ENCODE measurements at places on chromosomes 5 and 9.

DNA sequence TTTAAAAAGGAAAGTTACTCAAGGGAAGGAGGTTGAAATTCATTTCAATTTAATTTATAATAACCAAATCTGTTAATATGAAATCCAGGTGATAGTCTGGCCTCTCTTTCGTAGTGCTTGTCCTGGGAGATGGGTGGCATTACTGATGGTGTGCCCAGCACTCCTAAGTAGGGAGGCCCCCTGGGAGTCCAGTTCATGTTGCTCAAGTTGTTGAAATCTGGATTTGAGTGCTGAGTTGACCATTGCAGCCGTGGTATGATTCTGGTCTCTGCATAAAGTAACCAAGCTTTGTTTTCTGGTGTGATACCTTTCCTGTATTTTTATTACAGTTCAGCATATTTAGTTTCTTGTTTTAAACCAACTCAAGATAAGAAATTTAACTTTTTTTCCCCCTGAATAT is 287.8 kb downstream of the FANCC start:
- no peak for ATAC-seq

DNA sequence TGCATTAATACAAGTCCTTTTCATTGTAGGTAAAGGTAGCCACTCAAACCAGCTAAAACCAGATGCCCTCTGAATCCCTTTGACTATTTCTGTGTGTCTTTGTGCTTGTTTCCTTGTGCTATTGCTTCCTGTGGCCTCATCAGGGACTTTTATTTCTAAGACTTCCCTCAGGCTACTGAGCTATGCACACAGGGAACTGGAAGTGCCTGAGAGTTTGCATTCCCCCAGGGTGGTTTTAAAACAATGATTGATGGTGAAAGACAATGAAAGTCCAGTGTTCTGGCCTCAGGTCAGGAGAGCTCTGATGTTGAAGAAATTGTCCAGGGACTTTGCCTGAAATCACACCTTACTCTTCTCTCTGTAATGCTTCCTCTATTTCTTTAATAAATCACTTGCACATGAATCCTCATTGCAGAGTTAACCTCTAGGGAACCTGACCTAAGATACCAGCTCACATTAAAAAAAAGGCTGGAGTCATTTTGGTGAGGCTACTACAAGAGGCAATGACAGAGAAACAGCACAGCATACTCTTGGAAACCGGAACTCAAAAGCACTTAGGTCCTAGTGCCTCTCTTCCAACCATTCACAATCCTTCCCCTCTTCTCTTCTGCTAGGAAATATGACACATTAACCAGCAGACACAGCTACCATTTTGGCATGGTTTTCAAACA is 158.1 kb upstream of the NREP start:
- ATAC-seq = no peak

DNA sequence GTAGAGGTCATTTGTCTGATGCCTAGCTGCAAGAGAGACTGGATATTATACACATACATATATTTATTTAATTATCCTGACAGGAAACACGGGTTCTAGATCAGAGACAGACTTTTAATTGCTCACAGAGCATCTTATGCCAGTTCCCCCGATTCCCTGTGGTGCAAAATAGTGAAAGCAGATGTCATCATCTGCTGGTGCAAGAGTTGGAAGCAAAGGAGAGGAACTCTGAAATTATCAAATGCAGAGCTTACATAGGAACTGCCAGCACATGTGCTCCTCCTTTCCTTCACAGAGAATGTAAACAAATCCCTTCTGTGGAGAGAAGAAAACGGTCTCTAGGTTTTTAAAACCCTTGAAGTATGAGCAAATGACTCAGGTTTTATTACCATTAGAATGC is 69.3 kb downstream of the DTWD2 start:
- no peak for ATAC-seq

DNA sequence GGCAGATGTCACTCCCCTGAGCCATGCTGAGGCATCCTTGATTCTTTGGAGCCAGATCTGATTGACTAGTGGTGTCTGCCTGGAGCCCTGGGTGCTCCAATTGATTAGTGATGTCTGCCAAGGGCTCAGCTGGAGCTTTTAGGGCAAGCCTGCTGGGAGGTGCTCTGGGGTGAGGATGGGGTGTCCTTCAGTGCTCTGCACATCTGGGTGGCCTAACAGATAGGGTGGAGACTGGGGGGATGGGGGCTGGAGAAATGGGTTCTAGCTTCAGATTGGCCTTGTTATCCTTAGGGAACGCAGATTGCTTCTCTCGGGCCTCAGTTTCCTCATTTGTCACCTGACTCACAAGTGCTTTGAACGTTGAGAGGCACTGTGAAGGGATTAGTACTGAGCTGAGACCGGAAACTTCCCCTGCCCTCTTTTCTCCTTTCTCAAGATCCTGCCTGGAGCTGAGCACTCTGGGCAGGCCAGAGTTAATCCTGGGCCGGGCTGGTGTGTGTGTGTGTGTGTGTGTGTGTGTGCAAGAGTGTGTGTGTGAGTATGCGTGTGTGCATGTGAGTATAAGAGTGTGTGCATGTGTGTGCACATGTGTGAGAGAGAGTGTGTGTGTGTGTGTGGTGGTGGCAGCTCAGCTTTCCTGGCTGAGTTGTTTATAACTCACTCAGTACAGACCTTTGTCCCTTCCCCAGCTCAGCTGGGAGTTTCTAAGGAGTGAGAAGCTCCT is 5.6 kb upstream of the IER5L start:
- peak; percentile 20 for ATAC-seq

DNA sequence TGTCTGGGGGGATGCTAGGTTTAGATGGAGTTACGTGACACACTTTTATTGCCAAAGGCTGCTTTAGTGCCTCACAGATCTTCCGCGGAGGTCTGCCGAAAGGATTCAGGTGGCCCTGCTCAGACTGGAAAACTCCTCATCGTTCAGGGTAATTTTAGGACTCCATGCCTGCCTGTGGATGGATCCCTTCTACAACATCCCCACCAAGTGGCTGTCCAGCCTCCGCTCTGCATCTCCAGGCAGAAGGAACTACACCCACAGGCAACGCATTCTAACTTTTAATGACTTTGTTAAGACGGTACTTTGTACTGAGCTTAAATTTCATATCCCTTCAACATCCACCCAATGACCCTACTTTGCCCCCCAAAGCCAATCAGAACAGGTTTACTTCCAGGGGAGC is 29.4 kb downstream of the ATPSCKMT start:
- ATAC-seq = no peak

DNA sequence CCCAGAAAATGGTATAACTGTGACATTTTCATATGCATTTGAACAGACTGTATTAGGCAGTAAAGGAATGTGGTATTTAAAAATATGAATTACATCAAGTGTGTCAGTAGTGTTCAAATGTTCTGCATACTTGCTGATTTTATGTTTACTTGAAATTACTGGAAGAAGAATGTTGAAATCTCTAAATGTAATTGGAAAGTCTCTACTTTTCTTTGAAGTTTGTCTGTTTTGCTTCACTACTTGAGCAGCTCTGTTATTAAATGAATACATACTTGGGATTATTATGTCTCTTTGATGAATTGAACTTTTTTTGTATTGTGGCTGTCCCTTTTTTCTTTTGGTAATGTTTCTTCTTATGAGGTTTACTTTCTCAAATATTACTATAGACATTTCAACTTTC is 205.6 kb downstream of the TAF11L14 start:
- ATAC-seq = no peak

GRCh38 chr9:124880501-124880900 is 18.6 kb downstream of the ARPC5L start:
- ATAC-seq = no peak

DNA sequence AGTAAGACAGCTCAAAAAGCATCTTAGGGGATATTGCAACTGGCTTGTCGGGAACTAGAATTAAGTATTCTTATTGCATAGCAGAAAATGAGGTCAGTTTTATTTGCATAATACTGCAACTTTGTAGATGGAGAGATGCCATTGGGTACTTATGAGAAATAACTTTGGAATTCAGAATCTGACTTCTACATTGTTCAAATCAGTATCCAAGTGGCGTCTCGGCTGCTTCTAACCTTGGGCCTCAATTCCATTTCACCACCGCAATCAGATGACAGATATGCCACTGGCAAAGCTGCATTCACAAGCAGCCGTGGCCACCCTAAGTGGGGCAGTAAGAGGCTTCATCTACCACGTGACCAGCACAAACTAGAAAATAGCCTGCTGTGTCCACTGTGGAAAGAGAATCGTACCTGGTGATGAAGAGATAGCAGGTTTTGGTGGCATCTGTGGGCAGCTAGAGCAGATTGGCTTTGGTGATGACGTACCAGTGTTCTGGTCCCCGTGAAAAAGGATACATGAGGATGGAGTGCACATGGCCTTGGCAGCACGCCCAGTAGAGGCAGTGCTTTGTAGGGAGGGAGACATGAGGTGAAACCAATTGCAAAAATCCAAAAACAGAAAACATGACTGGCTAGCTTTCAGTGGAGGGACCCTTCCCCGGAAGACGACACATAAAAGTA is 116.6 kb downstream of the KLHL3 start:
- peak; percentile 80 for ATAC-seq

DNA sequence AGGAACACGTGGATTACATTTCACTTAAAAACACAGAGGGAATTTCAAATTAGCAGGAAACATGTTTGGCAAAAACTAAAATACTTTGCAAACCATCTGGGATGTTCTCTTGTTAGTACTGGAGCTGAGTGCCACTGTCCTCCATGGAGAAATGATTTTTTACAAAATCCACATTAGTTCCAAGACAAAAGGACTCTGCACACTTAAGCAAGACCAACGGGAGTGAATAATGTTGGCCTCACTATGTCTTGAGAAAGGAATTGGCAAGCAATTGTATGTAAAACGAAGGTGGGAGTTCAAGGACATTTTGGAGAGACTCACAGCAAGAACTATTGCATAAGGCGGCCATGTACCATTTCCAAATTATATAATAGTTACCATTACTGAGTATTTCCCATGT is 547.5 kb downstream of the EBF1 start:
- no peak for ATAC-seq

DNA sequence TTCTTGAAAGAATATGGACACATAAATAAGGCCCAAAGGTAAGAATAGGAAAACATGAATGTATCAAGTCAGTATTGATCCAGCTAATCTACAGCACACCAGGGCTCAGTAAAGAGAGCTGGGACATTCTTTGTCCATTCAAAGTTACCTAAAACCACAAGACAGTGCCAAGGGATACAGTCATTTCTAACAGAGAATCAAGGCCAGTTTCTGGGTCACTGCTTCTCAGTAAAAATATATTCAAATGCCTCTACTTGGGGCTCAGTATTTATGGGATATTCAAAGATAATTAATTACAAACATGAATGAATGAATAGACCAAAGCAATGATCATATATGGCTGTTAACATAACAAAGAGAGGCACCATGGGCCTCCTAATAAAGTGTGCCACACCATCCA is 34.9 kb downstream of the MTMR12 start:
- ATAC-seq = no peak

DNA sequence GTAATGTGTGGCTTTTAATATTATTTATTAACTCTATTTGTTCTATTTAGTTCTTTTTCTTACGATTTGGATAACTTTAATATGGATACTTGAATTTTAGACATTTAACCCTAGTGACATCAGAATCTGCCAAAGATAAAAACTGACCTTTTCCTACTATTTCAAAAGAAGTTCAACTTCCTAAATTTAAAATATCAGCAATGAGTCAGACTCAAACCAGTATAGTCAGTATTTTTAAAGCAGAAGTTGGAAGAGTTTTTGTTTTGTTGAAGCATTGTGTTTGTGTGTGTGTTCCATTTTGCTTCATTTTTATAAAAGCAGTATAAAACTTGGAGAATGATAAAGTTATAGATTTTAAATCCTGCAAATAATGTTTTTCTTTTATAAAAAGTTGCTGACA is 251.8 kb upstream of the RASA1 start:
- ATAC-seq = no peak

GRCh38 chr9:27168951-27169350 is 59.9 kb downstream of the TEK start:
- ATAC-seq = no peak

GRCh38 chr5:138230981-138231589 is 18.0 kb upstream of the CDC23 start:
- no peak for ATAC-seq

GRCh38 chr5:149771216-149771980 is 41.3 kb downstream of the PPARGC1B start:
- ATAC-seq = no peak

- peak; percentile 58 for ATAC-seq
These were observed 107.3 kb upstream of the SARDH start for GRCh38 chr9:133845440-133845839.

DNA sequence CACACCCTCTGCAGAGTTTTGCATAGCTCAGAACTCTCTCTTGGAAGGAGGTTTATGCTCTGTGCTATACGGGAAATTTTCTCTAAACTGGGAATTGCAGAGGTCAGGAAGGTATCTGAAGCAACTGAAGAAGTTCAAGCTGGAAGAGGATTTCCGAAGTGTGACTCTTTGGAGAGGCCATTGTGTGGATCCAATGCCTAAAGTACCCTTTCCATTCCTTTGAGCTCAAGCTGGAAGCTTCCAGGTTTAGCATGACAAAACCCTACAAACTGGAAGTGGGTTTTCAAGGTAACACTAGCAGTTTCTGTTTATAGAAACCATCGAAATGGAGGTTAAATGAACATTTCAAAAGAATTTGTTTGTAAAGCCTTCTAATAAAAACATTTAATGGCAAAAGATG is 187.1 kb downstream of the CFAP90 start:
- no peak for ATAC-seq

DNA sequence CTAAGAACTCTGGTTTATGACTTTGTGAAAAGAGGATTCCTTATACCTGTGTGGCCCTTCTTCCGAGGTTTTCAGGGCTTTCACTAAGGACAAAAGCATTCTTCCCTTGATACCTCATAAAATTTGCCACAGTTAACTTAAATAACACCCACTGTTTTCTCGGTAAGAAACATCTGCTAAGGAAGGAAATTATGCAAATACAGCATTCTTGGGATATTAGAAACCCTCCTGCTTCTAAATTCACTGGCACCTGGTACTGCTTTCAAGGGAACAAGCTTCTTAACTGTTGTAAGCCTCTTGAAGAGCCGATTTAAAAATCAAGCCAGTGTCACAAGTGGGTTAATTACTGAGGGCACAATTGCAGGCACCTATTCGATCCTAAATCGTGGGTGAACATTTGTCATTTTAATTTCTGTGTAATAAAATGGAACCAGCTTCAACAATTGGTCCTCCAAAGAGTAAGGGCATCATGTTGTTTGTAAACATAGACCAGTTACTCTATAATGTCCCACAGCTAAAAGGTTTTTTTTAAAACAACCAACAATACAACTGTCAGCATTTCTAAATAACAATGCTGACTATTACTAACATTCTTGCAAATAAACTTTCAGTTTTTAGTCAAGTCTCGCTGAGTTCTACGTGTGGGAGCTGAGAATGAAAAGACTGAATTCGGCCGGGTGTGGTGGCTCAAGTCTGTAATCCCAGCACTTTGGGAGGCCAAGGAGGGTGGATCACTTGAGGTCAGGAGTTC is 26.6 kb downstream of the AK3 start:
- ATAC-seq = no peak

All from SK-N-SH treated with all-trans-retinoic acid at 6 μM for 48 hours (cell line).